ENCODE measurements at places on chromosomes 1 and 21. TPM values are rescaled to one million over a fixed set of nuclear protein-coding genes. Genes with fewer than 3 reads are reported as not detected.

AIRE gene
- not detected for total RNA-seq

CYP4A22 gene
- total RNA-seq: not detected

GRCh38 chr1:6209661-6210580 is 4.0 kb downstream of the RNF207 start:
- H3K4me3 ChIP-seq: no peak overlapping the region
- H3K27ac ChIP-seq: no peak overlapping the region
- peaks cover 33% of the 10 kb centered on the region for H3K4me1 ChIP-seq
- no peak for DNase-seq
- no peaks in the 10 kb centered on the region for H3K36me3 ChIP-seq

DNA sequence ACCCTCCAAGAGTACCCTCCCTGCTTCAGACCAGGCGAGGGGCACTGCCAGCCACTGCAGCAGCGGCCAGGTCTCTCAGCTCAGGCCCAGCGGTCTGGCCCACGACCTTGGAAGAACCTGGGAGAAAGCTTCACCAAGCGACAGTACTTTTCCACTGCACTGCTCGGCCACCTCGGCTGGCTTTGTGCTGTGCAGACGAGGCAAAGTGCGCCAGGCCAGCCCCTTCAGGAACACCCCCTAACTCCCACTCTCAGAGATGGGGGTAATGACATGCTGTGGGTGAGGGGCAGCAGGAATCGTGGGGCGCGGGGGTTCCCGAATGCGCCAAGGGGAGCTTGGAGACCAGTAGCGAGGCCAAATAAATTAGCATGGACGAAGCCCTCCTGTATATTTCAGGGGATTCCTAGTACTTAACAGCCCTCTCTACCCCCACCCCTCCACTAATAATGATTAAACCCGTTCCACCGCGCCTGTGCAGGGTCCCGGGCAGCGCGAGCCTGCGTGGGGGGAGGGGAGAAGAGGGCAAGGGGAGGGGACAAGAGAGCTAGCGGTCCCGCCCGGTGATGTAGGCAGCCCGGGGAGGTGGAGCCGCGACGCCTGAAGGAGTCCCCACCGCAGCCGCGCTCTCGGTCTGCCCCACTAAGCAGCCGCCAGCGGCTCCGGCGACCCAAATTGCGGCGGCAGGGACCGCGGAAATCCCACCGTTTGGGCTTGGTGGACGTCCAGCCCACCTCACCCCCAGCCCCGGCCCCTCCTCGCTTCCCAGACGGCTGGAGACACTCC is at the start of gene FAM43B:
Gene FAM43B (plus strand): TSS at position 629 of the 783 bp plus-strand sequence. CDS start 401 bp downstream, outside the sequence.
- H3K27ac ChIP-seq: no peak within 1 kb of the TSS
- peak; percentile 16 for DNase-seq
- peaks cover 86% of the 10 kb centered on the region for H3K27me3 ChIP-seq
- no peaks in the 10 kb centered on the region for H3K36me3 ChIP-seq
- H3K4me3 ChIP-seq: peak within 1 kb of the TSS; percentile 19

WLS gene
- 91.7 TPM for total RNA-seq

ASPM gene
- 2.9 TPM for total RNA-seq

DNA sequence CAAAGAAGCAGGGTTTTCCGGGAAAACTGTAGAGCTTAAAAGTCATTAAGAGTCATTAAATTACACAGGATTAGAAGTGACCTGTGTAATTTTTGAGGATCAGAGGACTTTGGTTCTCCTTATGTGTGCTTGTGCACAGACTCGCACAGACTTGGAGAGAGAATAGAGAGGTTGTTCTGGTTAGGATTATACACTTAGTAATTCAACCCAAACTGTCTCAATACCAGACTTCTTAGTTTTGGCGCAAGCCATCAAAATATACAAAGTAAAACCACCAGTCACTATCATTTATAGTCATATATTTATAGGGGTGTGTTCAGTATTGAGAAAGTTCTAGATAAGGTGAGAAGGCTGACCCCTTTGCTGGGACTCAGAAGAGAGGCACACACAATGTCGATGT is 112.3 kb downstream of the HLX start:
- H3K36me3 ChIP-seq: no peaks in the 10 kb centered on the region
- no peak overlapping the region for H3K4me3 ChIP-seq
- no peak for DNase-seq
- no peaks in the 10 kb centered on the region for H3K27me3 ChIP-seq
- peaks cover 6% of the 10 kb centered on the region for H3K4me1 ChIP-seq

GRCh38 chr21:21722731-21723130 is 724.5 kb downstream of the NCAM2 start:
- H3K27ac ChIP-seq: no peak overlapping the region
- no peak overlapping the region for H3K4me3 ChIP-seq
- no peaks in the 10 kb centered on the region for H3K4me1 ChIP-seq
- H3K36me3 ChIP-seq: no peaks in the 10 kb centered on the region

- H3K27me3 ChIP-seq: no peaks in the 10 kb centered on the region
- DNase-seq: no peak
- no peak overlapping the region for H3K27ac ChIP-seq
- peaks cover 23% of the 10 kb centered on the region for H3K4me1 ChIP-seq
- no peaks in the 10 kb centered on the region for H3K36me3 ChIP-seq
Measured at GRCh38 chr1:239722035-239722434, 335.7 kb downstream of the CHRM3 start.

LEMD1 gene
- not detected for total RNA-seq

DNA sequence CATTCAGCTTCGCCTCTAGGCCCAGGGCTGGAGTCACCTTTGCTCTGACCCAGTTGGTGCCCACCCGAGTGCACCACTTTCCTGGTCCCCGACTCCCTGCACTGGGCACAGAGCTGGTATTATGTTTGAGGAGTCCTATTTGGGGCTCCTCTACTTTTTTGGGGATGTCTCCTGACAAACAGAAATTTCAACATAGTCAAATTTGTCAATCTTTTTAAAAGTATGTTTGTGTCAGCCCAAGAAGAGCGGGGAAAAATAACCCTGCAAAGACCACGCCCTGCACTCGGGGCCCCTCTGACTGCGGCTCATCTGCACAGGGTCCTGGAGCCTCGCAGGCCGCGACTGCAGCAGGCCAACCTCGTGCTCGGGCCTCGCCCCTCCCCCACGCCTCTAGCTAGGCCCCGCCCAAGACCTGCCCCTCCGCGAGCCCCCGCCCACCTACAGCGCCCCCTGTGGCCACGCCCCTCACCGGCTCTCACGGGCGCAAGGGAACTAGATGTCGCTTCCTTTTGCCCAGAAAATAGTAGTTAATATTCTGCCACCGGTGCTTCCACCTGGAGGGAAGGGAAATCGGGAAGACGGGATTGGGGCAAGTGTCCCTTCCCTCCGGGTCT is 11.4 kb downstream of the FAM229A start:
- H3K27ac ChIP-seq: peak overlapping the region; percentile 93
- H3K4me3 ChIP-seq: peak overlapping the region; percentile 73
- DNase-seq: no peak
- H3K36me3 ChIP-seq: no peaks in the 10 kb centered on the region
- H3K4me1 ChIP-seq: peaks cover 16% of the 10 kb centered on the region
- H3K27me3 ChIP-seq: no peaks in the 10 kb centered on the region

GRCh38 chr1:9316080-9316444 is 23.4 kb downstream of the SPSB1 start:
- H3K27me3 ChIP-seq: no peaks in the 10 kb centered on the region
- H3K4me3 ChIP-seq: no peak overlapping the region
- peaks cover 68% of the 10 kb centered on the region for H3K4me1 ChIP-seq
- H3K36me3 ChIP-seq: no peaks in the 10 kb centered on the region

DNA sequence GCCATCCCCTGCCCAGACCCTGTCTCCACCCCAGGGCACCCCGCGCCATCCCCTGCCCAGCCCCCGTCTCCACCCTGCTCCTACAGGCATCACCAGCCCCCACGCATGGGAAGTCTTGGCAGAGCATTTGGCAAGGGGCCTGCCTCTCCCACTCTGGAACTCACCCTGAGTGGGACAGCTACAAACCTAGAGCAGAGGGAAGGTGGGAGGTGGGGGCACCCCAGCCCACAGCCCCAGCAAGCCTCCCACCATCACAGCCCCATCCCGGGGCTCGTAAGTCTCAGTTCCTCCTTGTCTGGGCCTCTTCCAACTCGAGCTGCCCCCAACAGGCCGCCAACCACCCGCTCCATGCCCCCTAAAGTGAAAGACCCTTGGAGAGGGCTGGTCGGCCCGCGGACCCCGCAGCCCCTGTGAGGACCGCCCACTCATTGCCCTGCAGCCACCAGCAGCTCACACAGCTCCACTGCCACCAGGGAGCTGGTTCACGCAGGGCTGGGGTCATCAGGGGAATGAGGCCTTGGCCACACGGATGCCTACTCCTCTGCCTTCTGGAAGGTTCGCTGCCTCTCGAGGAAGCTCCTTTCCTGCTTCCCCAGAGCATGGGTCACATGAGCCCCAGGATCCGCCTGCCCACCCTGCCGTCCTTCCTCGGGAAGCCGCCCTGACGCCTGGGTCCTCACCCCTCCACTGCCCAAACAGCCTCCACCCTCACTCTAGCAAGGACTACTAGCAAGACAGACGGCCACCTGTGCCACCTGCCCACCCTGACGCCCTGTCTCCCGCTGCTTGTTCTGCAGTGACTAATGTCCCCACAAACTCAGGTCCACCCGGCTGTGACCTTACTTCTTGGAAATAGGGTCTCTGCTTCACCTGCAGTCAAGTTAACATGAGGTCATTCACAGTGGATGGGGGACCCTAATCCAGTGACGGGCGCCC is 14.4 kb downstream of the MEGF6 start:
- H3K4me3 ChIP-seq: no peak overlapping the region
- H3K27me3 ChIP-seq: no peaks in the 10 kb centered on the region

GRCh38 chr1:232146514-232146913 is 483.4 kb downstream of the SIPA1L2 start:
- H3K36me3 ChIP-seq: no peaks in the 10 kb centered on the region
- no peaks in the 10 kb centered on the region for H3K4me1 ChIP-seq
- H3K4me3 ChIP-seq: no peak overlapping the region
- H3K27ac ChIP-seq: no peak overlapping the region
- no peaks in the 10 kb centered on the region for H3K27me3 ChIP-seq

GRCh38 chr1:234975941-234976860 is 152.4 kb downstream of the TOMM20 start:
- H3K27me3 ChIP-seq: no peaks in the 10 kb centered on the region
- no peak overlapping the region for H3K4me3 ChIP-seq
- peak overlapping the region; percentile 91 for H3K27ac ChIP-seq
- peaks cover 72% of the 10 kb centered on the region for H3K4me1 ChIP-seq
- DNase-seq: no peak

GRCh38 chr1:29032841-29033240 is 90.9 kb downstream of the TMEM200B start:
- H3K27ac ChIP-seq: no peak overlapping the region
- H3K4me3 ChIP-seq: no peak overlapping the region
- H3K4me1 ChIP-seq: no peaks in the 10 kb centered on the region
- H3K36me3 ChIP-seq: no peaks in the 10 kb centered on the region
- DNase-seq: no peak

- no peaks in the 10 kb centered on the region for H3K27me3 ChIP-seq
- H3K4me3 ChIP-seq: no peak overlapping the region
- H3K4me1 ChIP-seq: peaks cover 12% of the 10 kb centered on the region
- no peaks in the 10 kb centered on the region for H3K36me3 ChIP-seq
Measured at GRCh38 chr1:92876351-92876750, 44.5 kb downstream of the RPL5 start.

MMEL1 gene
- total RNA-seq: not detected

GRCh38 chr1:96238426-96238825 is 483.2 kb upstream of the PTBP2 start:
- H3K4me3 ChIP-seq: no peak overlapping the region
- no peaks in the 10 kb centered on the region for H3K4me1 ChIP-seq
- H3K27me3 ChIP-seq: no peaks in the 10 kb centered on the region
- no peak for DNase-seq
- no peaks in the 10 kb centered on the region for H3K36me3 ChIP-seq
- no peak overlapping the region for H3K27ac ChIP-seq

DNA sequence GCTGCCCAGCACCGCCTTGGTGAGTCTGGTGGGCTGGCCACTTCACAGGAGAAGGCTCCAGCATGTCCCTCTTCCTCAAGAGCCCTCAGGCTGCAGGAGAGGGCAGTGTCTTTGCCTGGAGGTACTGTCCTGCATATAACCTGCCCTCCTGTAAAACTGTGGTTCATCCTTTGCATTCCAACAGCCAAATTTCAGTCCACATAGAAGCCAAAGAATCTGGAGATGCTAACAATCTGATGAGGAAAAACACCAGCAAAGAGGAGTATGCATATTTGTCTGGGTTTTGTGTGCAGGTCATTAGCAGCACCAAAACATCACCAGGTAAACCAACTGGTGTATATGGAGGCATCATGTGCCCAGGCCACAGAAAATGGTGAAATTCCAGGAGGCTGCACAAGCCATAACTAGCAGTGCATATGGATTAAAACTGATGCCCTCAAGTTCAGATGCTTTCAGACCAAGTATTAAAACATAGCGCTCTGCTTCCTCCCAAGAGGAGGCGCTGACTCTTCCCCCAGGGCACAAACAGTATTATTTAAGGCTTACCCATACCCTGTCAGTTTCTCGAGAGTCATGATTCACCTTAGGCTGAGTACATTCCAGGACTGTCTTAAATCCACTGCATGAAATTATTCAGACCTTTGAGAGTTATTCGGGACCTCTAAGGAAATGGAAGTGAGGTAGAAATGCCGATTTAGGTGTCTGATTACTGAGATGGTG is 150.5 kb upstream of the COA6 start:
- H3K27me3 ChIP-seq: peaks cover under 1% of the 10 kb centered on the region
- no peaks in the 10 kb centered on the region for H3K36me3 ChIP-seq
- no peaks in the 10 kb centered on the region for H3K4me1 ChIP-seq
- H3K4me3 ChIP-seq: no peak overlapping the region
- no peak for DNase-seq
- H3K27ac ChIP-seq: no peak overlapping the region

GRCh38 chr1:228150461-228151179 is 890 bp downstream of the GJC2 start:
- no peaks in the 10 kb centered on the region for H3K27me3 ChIP-seq
- DNase-seq: peak; percentile 57
- H3K27ac ChIP-seq: peak overlapping the region; percentile 80
- H3K4me1 ChIP-seq: peaks cover 28% of the 10 kb centered on the region
- H3K4me3 ChIP-seq: no peak overlapping the region

- H3K4me3 ChIP-seq: no peak overlapping the region
- H3K36me3 ChIP-seq: no peaks in the 10 kb centered on the region
- peaks cover 13% of the 10 kb centered on the region for H3K4me1 ChIP-seq
- no peak for DNase-seq
- H3K27me3 ChIP-seq: no peaks in the 10 kb centered on the region
- no peak overlapping the region for H3K27ac ChIP-seq
Measured at GRCh38 chr1:165841582-165842017, 14.2 kb downstream of the UCK2 start.

FAM151A gene
- total RNA-seq: 28.5 TPM

CYYR1 gene
- total RNA-seq: 4.5 TPM

PTPN14 gene
- total RNA-seq: 6.8 TPM

GRCh38 chr1:222104694-222105392 is 363.0 kb upstream of the DUSP10 start:
- no peaks in the 10 kb centered on the region for H3K36me3 ChIP-seq
- no peaks in the 10 kb centered on the region for H3K4me1 ChIP-seq
- DNase-seq: no peak
- no peaks in the 10 kb centered on the region for H3K27me3 ChIP-seq
- no peak overlapping the region for H3K4me3 ChIP-seq
- no peak overlapping the region for H3K27ac ChIP-seq

- H3K27me3 ChIP-seq: no peaks in the 10 kb centered on the region
- H3K27ac ChIP-seq: no peak overlapping the region
- H3K36me3 ChIP-seq: no peaks in the 10 kb centered on the region
- no peak overlapping the region for H3K4me3 ChIP-seq
- no peak for DNase-seq
Measured at GRCh38 chr21:21109736-21110135, 111.5 kb downstream of the NCAM2 start.

- DNase-seq: peak; percentile 47
- H3K27ac ChIP-seq: peak overlapping the region; percentile 91
- H3K27me3 ChIP-seq: no peaks in the 10 kb centered on the region
- H3K4me1 ChIP-seq: peaks cover 12% of the 10 kb centered on the region
- peaks cover 8% of the 10 kb centered on the region for H3K36me3 ChIP-seq
Measured at GRCh38 chr1:37945743-37946702, 830 bp downstream of the INPP5B start.

RNF186 gene
- total RNA-seq: 174 TPM

All from transverse colon (tissue), 4 donors.